ENCODE measurements at places on chromosomes 2 and 18.

DNA sequence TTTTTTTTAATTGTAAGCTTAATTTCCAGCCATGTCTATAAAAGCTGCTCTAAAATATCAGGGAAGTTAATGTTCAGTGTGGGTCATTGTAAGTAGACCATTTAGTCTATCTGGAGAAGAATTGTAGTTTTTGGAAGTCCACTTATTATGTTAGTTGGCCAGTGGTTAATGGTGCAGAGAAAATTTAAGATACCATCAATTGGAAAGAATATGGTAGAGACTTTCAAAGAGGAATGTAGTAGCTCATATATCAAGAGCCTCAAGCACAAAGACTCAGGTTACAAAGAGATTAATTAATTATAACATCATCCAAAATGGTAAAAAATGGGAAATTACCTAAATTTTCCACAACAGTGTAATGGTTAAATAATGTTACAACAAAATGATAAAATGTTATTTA is 127.8 kb upstream of the CAVIN2 start:
- no peak for DNase-seq

DNA sequence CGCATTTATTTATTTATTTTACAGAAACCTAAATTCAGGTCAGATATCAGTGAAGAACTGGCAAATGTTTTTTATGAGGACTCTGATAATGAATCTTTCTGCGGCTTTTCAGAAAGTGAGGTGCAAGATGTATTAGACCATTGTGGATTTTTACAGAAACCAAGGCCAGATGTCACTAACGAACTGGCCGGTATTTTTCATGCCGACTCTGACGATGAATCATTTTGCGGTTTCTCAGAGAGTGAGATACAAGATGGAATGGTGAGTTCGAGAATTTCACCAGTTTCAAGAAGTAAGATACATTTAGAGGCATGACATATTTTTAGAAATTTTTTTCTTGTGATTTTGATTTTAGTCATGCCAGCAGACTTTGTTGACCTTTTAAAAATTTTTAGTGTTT is 4.6 kb downstream of the CDCA7 start:
- no peak for DNase-seq

DNA sequence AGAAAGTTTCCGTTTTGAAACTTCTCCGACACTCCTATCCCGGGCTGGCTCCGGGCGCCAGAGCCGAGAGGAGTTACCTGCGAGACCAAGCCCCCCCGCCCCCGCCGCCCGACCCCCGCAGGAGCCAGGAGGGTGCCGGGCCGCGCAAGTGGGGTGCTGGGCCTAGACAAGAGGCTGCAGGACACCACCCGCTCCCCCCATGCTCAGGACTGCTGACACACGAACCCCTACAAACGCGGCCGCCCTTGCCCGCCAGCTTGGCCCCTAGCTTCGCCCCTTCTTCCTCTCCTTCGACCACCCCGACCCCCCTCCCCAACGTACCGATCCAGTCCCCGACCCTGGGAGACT is 497 bp downstream of the PLA2R1 start:
- DNase-seq: no peak

GRCh38 chr2:5236249-5236648 is 455.9 kb upstream of the SOX11 start:
- no peak for DNase-seq

DNA sequence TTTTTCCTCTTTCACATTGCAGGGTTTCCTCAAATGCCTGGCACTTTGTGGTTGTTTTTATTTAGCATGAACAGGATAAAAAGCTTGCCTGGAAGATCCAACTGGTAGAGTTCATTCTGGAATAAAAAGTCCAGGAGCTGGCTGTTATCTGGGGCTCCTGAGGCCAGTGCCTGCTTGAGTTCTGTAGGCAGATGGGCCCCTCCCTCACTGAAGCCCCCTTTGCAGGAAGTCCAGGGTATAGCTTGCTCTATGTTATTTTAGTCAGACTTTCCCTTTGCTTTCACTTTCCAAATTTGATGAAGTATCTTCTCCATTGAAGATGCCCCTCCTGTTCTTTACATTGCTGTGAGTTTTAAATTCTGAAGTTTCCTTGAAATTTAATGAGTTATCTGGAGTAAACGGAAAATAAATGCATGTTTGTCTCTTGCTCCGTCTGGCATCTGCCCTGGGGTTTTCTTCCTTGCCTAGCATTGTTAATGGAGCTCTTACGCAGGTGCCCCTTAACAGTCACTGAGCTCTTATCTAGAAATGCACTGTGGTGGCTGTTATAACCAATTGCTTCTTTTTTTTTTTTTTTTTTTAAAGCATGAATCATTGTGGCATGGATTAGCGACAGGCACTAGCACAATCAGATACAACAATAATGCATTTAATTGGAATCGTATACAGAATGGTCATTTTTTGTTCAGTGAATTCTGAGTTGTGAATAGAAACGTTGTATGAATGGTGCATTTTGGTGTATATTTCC is 27.0 kb upstream of the LPIN1 start:
- no peak for DNase-seq

DNA sequence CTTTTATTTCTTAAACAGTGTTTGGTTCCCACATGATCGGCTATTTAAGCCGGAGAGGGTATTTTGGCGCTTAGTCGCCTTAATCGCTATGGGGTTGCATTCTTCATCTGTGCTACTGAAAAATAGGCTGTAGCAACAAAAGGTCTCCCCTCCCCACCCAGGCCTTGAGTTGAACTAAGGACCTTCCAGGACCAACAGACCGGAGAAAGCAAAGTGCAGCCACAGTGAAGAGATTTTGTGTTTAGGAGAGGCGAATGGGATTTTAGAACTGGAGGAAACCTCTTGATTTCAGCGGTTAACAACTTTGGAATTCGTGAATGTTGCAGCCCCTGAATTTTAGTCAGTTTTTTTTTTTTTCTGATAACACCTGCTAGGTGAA is 1.4 kb downstream of the ITGA6 start:
- no peak for DNase-seq

DNA sequence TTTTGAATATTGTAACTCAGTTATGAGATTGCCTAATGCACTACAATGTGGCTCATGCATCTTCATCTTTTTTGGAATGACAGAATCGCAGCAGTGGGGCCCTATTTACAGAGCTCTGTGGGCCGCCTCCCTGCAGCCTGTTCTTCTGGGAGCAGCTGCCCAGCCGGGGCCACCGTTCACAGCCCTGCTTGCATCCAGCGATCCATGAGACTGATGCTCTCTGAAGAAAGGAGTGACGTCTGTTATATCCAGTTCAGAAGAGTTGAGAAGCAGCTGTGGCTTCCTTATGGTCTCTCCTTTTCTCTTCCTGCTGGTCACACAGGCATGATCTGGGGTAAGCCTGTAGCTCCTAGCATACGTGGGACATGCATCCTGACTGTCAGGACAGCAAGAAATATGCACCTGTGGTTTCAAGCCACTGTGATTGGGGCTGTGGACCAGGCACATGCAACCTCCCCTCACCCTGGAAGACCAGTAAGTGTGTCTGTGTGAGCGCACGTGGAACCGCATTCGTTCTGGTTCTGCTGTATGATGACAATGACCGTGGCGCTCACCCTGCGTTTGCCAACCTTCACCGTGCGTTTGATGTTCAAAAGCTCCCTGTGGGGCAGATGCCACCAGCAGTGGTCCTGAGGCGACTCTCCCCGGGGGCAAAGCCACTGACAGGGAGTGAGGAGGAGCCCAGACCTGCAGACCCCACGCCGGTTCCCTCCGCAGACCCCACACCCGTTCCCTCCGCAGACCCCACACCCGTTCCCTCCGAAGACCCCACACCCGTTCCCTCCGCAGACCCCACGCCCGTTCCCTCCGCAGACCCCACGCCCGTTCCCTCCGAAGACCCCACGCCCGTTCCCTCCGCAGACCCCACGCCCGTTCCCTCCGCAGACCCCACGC is 189.8 kb downstream of the TMEM18 start:
- no peak for DNase-seq

GRCh38 chr2:199136242-199136641 is 321.5 kb downstream of the SATB2 start:
- no peak for DNase-seq

- DNase-seq: no peak
Measured at GRCh38 chr2:206488623-206489022, 45.3 kb downstream of the ADAM23 start.

DNA sequence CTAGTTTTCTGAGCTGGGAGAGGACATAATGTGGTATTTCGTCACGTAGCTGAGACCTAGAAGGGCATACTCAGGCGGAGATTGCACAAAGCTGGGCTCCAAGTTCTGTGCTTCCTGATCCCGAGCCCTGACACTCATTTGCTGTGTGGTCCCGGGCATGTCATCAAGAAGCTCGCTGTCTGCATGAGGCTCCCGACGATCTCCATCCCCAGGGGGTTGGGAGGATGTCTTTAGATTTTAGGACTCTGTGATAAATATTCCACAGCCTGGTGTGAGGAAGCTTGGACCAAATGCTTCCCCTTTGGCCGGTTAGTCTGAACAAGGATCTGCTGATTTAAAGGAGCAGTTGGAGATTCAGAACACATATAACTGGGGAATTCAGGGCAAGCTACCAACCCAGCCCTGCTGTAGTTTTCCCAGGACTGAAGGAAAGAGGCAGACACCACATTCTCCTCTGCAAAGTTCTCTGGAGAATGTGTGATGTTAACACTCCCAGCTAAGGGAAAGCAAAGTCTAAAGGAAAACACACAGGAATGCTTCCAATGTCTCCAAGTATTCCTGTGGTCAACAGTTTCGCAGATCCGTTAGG is 2.3 kb downstream of the KCNE4 start:
- no peak for DNase-seq

GRCh38 chr2:78397198-78397597 is 628.3 kb upstream of the REG3G start:
- no peak for DNase-seq

DNA sequence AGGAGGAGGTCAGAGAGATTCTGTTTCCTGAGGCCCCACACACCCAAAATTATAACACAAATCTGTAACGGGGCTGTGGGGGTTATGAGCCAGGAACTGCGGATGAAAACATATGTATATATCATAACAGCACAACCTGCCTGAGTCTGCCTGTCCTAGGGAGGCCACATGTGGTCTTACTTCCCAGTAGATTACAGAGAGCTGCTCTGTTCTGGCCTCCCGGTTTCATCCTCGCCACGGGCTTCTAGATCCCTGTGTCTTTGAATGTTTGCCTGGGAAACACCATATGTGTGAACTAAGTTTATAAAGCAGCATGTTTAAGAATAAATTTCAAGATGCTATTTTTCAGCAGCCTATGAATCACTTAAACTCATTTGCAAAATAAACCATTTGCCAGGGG is 124.0 kb downstream of the TMEM200C start:
- DNase-seq: no peak

GRCh38 chr18:55996717-55997116 is 408.7 kb upstream of the TCF4 start:
- DNase-seq: no peak

DNA sequence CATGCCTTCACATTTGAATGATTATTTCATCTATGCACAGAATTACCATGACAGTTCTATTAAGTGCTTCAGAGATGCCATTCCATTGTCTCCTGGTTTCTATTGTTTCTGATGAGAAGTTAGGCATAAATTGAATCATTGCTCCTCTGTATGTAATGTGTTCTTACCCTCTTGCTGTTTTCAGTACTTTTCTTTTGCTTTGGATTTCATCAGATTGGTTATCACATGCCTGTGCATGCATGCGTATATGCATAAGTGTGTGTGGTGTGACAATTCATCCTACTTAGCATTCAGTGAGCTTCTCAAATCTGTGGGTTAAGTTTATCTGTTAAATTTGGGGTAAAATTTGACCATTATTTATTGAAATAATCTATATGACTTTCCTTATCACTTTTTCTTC is 263.3 kb upstream of the RND3 start:
- no peak for DNase-seq

- no peak for DNase-seq
Measured at GRCh38 chr18:62828852-62829251, 113.5 kb downstream of the PHLPP1 start.

DNA sequence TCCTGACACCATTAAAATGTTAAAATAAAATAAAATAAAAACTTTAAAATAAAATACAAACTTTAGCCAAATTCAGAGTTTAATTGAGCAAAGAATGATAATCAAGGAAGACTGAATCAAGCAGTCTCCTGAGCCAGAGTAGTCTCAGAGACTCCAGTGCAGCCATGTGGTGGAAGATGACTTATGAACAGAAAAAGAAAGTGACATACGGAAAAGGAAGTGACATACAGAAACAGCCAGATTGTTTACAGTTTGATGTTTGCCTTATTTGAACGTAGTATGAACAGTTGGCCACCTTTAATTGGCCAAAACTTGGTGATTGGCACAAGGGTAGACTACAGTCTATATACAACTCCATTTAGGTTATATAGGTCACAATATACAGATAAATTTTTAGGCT is 787.2 kb downstream of the ADCYAP1 start:
- DNase-seq: no peak

- peak; percentile 51 for DNase-seq
Measured at GRCh38 chr18:57434536-57435494, at the start of gene ONECUT2. TSS of gene ONECUT2 (plus strand) at chr18:57435374. CDS start at chr18:57435717, 343 bp downstream.

GRCh38 chr2:47897883-47898731 is 8.2 kb downstream of the FBXO11 start:
- DNase-seq: no peak

DNA sequence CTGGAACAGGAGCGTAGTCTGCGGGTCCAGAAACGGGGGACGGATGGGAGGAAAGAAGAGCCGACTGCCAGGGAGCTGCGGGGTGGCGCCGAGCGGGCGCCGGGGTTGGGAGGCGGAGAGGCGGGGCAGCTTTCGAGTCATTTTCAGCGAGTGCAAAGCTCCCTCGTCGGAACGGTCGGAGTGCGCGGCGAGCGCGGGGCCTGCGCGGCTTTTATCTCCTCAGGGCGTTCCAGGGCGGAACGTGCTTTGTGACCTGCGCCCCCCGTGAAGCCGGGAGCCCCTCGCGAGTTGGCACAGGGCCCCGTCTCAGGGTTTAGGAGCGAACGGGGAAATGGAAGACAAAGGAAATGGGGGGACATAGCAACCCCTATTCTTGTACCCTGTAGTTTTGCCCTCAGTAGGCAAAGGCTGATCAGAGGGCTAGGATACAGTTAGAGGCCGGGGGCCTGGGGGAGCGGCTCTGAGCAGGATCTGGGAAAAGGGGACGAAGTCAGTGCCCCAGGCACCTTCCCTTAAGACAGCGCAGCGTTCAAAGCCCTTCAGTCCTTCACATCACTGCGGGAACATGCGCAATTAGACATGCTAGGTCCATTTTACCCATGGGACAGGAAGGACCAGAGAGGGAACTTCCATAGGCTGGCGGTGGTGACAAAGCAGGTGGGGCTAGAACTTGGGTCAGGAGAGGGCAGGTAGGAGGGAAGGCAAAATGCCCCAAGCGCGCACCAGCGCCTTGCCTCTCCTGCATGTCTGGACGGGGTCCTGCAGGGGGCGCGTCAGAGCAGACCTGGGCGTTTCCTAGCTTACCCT is 60.1 kb upstream of the IL1RL1 start:
- peak; percentile 57 for DNase-seq

Data from stimulated activated CD4-positive, alpha-beta T cell treated with anti-CD3 and anti-CD28 coated beads, Interleukin-12 subunit alpha, Interleukin-12 subunit beta, amount 100 ng/mL, for 48 hours (primary cell).